ENCODE measurements at places on chromosomes 3 and 15.
A peak's percentile ranks its signal among the peaks of the same experiment; 100 is the strongest.

DNA sequence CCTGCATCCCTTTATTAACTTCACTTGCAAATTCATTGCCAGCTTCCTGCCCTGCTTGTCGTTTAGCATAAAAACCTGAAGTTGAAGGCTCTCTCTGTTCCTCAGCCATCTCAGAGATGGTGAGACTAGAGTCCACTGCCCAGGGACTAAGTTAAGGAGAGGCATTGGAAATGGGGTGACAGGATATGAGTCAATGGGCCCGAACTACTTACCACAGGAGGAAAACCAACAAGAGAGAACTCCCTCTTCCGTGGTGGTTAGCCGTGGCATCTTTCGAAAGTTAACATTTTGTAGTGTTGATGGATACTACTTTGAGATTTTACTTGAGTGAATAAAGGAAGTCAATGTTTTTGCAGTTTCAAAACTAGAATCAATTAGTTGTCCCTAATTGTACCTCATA is 65.3 kb downstream of the LRTM1 start:
- DNase-seq = no peak

- no peak for DNase-seq
These were observed 65.8 kb downstream of the MYO5A start for GRCh38 chr15:52462806-52463360.

DNA sequence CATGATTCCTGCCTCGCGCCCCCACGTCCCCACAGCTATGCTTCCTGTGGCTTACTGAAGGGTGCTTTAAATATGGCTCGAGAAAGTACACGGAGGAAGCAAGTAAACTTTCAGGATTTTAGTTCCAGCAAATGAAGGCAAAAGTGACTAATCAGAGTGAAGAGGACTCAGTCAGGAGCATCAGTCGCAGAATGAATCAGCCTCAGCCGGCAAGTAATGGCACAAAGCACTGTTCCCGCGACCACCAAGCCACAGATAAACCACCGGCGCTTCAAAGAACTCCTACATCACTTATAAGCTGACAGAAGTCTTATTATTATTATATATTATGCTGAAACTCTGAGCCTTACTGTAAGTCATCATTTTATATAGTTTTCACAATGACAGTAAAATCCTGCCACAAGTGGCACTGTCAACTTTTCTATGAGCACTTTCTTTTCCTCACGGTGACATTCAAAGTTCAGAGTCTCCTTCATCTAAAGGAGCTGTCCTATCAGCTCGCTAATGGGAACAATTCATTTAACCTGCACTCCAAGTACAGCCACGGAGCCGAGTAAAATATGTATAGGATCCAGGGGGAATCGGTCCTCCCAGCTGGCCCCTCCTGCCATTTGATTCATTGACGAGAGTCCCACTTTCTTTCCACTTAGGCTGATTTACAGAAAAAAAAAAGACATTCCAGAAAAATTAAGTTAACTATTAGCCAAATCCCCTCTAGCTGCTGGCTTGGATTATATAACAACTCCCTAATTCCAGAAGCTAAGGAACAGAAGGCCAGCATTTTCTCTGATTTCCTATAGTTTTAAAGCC is 217.0 kb upstream of the ICE2 start:
- DNase-seq = no peak

- no peak for DNase-seq
These were observed 1.6 kb downstream of the BBX start for GRCh38 chr3:107524326-107524840.

DNA sequence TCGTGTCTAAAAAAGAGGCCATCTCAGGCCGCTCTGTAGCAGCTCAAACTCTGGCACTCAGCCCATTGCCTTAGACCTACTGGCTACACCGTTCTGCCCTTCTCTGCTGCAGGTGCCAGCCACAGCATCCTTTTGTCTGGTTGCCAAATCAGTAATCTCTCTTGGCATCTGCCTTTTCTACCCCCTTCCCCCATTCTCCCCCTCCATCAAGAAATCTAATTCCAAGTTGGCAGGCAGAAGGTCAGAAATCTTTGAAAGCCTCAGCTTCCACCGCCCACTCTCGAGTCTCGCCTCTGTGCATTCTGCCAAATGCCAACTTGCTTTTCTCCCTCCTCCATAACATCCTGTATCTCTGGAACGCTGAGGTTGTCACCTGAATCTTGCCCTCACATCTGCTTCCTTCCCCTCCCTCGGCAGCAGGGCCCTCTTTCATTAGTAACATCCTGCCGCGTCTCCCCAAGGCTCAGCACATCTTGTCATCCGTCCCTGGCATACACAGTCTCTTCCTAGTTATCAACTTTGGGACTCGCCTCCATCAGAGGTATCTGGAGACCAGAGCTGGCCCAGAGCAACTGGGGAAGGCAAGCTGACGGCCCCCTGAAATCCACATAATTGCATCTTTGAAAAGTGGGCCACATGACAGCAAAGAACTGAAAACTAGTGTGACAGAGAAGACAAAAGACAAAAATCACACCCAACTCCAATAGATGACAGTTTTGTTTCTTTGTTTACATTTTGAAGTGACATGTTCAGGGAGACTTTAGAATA is 312.0 kb upstream of the CCDC54 start:
- DNase-seq = no peak

DNA sequence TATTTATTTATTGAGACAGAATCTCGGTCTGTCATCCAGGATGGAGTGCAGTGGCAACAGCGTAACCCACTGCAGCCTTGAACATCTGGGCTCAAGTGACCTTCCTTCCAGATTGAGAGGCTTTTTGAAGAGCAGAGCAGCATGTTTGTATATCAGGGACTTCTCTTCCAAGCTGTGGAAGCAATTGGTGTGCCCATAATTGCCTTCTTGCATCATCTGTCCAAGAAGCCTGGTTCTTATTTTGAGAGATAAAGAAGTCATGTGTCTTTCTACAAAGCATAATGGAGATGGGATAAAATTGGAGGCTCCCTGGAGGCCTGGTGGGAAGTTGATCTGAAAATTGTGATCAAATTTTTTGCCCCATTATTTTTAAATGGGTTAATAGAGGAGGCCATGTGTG is 183.8 kb upstream of the MCTP2 start:
- DNase-seq = no peak

- no peak for DNase-seq
These were observed 146.0 kb downstream of the ADAMTS9 start for GRCh38 chr3:64541803-64542202.

GRCh38 chr3:60609446-60609845 is 641.8 kb downstream of the FHIT start:
- no peak for DNase-seq

GRCh38 chr3:169992781-169993180 is 26.2 kb downstream of the SEC62 start:
- DNase-seq = no peak

DNA sequence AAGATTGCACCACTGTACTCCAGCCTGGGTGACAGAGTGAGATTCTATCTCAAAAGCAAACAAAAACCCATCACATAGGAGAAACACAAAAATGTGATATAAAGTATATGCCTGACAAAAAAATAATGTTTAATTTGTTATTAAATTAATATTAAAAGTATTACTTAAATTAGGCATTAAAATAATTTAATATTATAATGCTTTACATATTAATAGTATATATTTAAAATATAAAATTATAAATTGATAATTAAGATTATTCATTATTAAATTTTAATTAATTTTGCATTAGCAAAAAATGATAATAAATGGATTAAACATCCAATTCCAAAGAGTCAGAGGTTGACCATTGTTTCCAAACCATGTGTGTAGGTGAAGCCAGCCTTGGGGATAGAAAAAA is 22.0 kb upstream of the GABRA5 start:
- DNase-seq = no peak

DNA sequence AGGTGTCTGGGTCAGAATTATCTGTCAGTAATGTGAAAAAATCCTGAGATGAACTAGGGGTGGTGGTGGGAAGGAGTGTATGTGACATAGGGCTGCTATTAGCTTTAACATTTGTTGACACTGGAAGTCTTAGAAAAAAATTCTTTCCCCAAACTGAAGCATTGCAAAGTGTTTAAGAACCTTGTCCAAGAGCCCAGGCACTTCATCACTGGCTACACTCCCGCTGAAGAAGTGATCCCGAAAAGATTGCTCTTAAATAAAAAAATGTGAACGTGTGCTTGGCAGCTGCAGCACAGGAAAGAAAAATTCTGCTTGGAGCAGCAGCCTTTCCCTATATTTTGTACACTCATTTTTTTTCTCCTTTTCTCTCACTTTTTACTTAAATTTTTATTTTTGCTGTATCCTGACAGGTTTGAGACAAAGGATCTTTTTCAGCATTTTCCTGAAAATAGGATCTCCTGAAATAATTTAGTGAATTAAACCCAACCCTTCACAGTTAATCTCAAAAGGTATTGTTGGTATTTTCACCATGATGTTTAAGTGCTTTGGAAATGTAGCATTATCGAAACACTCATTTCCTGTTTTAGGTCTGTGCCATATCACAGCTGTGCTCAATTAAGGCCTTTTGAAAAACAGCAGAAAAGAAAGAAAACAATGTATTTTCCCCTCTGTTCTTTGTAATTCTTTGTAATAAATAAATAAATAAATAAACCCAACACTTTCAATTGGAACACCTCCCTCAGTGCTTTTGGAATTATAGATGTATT is 477.6 kb downstream of the ZNF385D start:
- DNase-seq = no peak

- DNase-seq = peak; percentile 66
These were observed 28.0 kb downstream of the PSTPIP1 start for GRCh38 chr15:77022646-77023575.

DNA sequence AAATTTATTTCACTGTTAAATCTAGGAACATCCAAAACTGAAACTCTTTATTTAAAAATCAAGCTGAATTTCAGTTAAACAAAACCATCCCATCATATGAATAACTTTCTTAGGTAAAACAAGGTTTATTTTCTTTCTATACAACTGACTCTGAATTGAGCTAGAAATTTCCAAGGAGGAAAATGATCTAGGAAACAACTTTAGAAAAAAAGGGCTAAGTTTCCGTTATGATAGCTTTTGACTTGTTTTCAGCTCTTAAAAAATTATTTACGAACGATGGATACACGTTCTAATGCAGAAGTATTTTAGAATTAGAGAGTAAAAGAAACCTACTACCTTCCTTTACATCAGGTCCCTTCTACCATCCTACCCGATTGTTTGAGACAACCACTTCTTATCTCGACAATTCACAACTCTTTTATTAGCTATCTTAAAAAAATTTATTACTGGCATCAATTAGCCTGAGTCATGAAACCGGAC is 1.8 kb upstream of the IGF1R start:
- no peak for DNase-seq

- DNase-seq = no peak
These were observed 82.4 kb downstream of the PLSCR2 start for GRCh38 chr3:146386936-146387335.

DNA sequence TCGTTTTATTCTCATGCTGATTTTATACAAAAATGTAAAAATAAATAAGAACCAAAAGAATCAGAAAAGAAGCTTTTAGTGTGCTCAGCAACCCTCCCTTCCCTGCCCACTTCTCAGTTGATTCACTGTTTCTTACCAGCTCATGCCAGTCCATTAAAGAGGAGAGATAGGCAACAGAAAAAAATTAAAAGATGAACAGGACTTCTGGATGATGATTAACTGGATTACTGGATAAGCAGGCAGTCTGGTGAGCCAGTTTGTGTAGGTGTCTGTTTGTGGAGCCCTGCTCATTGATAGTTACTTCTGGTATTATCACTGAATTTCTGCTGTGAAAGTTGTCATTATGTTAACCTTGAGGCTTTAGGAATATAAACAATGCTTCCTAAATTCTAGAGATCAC is 15.1 kb upstream of the GPR171 start:
- no peak for DNase-seq

GRCh38 chr3:50010959-50011358 is 71.0 kb downstream of the RBM6 start:
- no peak for DNase-seq

GRCh38 chr3:126983653-126984390 is 907 bp downstream of the PLXNA1 start:
- no peak for DNase-seq

- no peak for DNase-seq
These were observed 555.8 kb upstream of the IL12A start for GRCh38 chr3:159432682-159433340.

GRCh38 chr3:40109641-40110490 is 199.6 kb upstream of the EIF1B start:
- no peak for DNase-seq

DNA sequence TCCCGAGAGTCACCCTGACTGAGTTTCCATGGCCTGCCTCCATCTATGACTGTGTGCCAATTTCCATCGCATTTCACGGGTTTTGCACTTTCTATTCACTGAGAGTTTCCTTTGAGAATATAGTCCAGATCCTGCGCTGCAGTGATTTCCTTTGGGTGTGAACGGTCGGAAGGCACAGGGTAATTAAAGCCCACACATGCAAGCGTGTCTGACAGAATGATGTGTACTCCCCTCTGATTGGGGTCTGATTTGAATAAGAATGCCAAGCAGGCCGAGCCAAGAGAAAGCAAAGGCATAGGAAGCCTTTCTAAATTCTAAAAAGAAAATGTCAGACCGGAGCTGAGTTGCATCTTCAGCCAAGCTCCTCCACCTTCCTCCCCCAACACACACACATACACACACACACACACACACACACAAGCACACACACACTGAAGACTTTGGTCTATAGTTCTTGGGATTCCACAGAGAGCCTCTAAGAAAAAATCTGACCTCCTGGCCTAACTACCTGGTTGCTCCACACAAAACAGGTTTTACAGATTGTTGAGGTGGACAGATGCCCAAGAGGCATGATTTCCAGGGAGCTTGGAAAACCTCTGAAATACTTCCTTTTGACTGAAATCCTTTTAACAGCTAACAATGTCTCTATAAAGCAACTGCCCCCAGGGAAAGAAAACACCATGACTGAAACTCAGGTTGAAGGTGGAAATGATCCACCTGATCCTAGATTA is 59.7 kb upstream of the LRRN1 start:
- DNase-seq = no peak

- DNase-seq = no peak
These were observed 49.5 kb downstream of the SLC30A4 start for GRCh38 chr15:45473068-45473467.

DNA sequence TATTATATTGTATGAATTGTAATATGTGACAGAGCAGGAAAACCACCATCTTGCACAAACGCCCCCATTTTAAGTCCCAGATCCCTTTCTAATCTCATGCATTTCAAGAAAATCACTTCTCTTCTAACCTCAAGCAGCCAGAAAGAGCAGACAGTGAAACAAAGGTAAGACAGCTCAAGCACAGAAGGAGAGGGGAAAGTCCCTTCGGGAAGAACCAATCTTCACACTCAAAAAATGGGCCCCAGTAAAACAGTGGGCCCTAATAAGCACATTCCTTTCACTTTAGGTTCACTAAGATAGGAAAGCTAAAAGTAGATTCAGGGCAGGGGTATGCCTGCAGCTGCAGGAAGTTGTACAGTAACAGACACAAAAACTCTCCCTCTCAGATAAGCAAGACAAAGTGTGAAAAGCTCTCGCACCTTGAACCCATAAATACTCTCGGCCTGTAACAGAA is 1268.7 kb downstream of the SI start:
- no peak for DNase-seq

- no peak for DNase-seq
These were observed 203.6 kb downstream of the PDCD6IP start for GRCh38 chr3:34001990-34002389.

DNA sequence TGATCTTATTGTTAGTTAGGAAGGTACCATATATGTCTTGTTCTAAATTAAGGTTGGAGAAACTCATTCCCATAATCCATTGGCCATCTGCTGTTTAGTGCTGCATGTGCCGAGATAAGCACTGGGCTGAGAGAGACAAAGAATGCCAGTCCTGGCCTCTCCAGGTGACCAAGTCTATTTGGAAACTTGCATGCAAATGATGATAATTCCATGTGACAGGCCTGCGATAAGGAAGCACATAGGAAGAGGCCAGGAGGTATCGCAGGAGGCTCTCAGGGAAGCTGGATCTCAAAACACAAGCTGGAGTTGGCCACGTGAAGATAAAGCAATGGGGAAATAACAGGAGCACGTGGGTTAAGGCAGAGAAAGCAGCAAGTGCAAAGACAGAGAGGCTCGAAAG is 39.7 kb downstream of the MYO5C start:
- DNase-seq = no peak
